ENCODE measurements at places on chromosomes 3 and 15.

DNA sequence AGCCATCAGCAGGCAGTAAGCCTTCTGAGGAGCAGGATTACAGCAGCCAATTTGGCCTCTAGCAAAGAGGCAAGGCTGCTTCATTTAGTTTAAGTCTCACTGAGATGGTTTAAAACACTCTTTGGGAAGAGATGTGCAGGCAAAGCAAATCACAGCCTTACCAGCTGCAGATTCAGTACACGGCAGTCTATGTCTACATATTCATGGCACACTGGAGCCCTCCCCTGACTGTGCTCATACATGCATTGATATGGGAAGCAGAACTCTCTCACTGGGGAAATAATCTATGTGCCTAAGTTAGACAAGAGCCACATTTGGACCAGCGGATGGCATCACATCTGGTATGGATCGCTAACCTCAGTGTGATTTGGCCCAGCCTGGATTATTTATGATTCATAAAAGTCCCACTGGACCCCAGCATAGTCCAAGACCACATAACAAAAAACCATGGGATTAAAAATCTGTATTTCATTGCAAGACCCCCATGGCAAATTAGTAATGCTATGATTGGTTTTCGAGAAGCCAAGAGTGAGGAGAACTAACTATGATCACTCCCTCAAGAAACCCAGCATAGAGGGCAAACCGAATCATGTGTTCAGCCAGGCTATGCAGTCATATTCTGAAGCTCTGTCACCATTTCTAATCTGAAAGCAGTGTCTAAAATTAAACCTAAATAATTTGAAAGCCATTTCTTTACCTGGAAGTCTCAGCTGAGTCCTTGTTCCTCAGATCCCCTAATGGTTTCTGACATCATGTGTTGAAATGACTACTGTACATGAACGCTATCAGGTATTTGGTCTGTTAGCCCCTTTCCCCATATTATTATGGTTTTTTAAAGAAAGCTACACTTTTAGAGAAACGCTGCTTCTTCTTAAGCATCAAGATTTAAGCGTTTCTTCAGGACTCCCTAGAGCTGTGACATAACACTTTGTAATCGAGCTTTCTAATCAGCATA lies 1.2 kb downstream of the PRICKLE2 start:
- peak; percentile 55 for DNase-seq

GRCh38 chr3:98764472-98764884 lies 1.3 kb downstream of the ST3GAL6 start:
- DNase-seq: no peak

DNA sequence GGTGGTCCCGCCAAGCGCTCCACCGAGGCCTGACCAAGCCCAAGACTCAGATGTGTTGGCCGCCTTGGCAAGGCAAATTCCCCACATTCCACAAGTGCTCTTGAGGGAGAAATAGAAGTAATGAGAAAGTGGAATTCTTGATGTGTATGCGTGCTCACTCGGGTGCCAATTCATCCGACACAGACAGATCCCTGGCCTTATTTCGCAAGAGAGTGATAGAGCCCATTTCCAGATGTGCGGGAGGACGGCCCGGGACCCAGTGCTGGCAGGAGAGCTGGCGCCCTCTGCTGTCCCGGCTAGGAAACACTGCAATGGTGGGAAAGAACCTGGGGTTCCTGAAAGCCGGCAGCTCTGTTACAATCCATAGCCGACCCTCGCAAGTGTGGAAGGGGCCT lies 76.0 kb downstream of the HMG20A start:
- no peak for DNase-seq

- DNase-seq: peak; percentile 28
Observed at GRCh38 chr3:9067352-9067975, 104.2 kb upstream of the RAD18 start.

GRCh38 chr3:168341956-168342936 lies 246.5 kb upstream of the GOLIM4 start:
- DNase-seq: no peak

DNA sequence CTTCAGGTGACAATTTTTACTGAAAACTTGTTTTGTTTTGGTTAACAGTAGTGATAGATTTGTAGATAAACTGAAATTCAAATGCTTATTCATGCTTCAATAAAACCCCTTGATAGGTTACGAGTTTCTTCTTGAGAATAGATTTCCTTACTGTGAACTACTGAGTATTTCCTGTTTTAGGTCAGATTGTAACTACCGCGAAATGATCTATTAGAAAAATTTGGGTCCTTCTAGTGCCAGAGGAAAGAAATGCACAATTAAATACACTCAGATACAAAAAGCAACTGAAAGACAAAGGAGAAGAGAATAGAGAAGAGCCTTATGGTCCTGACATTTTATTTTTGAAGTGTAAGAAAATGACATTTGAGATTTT lies 251.7 kb upstream of the TBL1XR1 start:
- no peak for DNase-seq

DNA sequence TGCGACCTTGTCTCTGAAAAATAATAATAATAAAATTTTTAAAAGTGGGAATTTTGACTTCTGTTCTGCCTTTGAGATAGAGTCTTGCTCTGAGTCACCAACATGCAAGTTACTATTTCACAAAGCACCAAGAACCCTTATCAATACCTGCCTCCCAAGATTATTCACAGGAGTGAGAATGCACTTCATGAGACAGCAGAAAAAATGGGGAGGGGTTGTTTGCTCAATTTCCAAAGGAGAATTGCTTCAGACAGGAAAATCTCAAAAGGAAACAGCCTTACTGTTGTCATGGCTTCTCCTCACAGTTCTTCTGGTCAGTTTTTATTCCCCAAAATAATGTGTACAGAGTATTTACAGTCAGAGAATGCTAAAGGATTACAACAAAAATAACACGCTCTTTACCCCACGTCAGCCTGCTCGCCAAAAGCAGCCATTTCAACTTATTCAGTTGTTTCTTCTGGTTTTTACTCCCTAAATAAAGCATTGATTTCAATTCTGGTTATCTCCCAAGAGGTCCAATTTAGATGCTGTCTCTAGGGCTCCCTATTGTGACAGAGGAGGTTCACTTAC lies 89.0 kb downstream of the PPCDC start:
- DNase-seq: no peak
